DMS79 (cell line): ENCODE measurements at places on chromosomes 1 and 21.

DNA sequence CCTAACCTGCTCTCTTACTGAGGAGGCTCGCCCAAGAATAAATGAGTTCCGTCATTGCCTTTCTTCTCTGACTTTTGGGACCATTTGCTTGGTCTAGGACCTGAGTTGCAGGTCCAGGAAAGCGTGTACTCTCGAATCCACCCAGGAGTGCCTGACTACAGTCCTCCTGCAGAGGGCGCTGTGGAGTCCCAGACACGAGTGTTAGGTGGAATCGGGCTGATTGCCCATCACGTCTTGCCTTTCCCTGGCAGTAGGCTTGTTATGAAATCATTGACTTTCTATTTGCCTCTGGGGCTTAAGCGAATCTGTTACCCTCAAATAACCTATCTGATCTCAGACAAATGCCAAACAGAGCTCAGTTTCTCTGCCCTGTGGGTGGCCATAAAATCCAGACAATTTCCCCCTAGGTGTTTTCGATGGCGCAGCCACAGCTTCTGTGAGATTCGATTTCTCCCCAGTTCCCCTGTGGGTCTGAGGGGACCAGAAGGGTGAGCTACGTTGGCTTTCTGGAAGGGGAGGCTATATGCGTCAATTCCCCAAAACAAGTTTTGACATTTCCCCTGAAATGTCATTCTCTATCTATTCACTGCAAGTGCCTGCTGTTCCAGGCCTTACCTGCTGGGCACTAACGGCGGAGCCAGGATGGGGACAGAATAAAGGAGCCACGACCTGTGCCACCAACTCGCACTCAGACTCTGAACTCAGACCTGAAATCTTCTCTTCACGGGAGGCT is at the start of gene IL20:
Gene IL20 (plus strand): TSS at position 685 of the 733 bp plus-strand sequence. CDS start 230 bp downstream, outside the sequence.
- DNase-seq = no peak

DNA sequence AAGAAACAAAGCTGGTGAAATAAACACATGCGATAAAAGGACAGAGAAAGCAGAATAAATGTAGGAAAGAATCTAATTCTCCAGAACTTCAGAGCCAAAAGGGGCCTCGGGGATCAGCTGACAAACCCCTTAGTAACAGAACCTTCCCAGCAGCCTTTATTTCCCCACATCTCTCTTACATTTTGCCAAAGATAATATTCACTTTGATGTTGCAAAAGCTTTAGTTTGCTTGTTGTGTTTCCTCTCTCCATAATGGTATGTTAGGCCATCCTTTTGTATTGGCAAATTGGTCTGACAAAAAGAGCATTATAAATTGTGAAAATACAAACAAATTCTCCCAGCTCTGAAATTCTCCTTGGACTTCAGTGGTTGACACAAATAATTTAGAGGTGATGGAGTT is 54.9 kb downstream of the OPTC start:
- no peak for DNase-seq

GRCh38 chr1:209710093-209710492 is 5.4 kb downstream of the HSD11B1 start:
- no peak for DNase-seq

GRCh38 chr1:202203238-202204039 is 9.8 kb downstream of the LGR6 start:
- DNase-seq = no peak

DNA sequence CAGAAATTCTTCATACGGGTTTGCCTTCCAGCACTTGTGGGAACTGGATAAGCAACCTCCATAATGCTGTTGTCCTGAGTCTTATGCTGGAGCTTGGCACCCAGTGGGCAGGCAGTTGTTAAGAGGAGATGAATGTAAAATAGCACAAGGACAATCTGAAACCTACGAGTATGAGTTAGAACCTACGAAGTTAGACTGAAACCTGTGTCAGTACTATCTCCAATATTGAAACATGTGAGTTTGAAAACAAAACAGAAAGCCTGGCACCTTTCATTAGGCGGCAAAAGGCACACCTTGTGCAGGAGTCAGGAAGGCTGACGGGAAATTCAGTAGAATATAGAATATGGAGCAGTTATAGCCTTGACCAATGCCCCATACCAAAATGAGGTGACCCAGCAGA is 489.7 kb upstream of the RGS18 start:
- no peak for DNase-seq

DNA sequence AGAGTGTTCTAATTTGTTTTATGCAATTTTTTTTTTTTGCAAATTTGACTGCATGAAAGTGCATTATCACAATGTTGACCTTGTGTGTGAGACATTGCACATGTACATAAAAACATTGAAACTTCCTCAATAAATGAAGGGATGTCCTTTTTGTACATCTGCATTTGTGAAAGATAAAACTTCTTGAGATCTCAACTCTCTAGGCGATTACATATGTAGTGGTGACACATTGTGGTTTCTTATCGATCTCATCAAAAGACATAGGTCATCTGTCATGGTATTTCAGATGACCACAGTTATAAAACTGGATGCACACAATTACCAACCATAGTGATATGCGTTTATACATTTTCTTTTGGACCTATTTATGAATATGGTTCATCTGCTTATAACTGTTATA is 35.6 kb upstream of the C21orf91 start:
- no peak for DNase-seq

GRCh38 chr1:96918406-96918805 is 196.8 kb downstream of the PTBP2 start:
- no peak for DNase-seq
